ENCODE measurements at places on chromosomes 3 and 15.

DNA sequence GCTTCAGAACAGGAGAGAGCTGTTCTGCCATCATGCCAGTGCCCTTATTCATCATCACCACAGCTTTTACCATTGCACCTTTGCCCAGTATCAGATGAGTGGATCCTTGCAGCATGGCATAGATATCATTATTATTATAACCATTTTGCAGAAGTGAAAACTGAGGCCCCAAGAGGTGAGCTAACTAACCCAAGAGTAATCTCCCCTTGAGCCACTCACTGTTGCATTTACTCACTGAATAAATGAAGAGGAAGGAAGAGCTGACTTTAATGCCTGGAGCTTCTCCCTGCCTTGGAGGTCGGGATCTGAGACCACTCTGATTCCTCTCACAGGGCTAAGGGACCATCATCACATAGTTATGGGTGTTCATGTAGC lies 32.0 kb downstream of the HRH1 start:
- DNase-seq, result no peak

- no peak for DNase-seq
Measured at GRCh38 chr3:127043731-127044510, 61.0 kb downstream of the PLXNA1 start.

GRCh38 chr15:70512772-70513362 lies 250.5 kb downstream of the UACA start:
- DNase-seq, result no peak

- DNase-seq, result no peak
Measured at GRCh38 chr3:139132976-139133375, 88.3 kb upstream of the PRR23C start.
